ENCODE measurements at places on chromosomes 12 and 14.
A peak's percentile ranks its signal among the peaks of the same experiment; 100 is the strongest.

- no peak for DNase-seq
These were observed 220.6 kb upstream of the OR4E1 start for GRCh38 chr14:21894003-21894897.

DNA sequence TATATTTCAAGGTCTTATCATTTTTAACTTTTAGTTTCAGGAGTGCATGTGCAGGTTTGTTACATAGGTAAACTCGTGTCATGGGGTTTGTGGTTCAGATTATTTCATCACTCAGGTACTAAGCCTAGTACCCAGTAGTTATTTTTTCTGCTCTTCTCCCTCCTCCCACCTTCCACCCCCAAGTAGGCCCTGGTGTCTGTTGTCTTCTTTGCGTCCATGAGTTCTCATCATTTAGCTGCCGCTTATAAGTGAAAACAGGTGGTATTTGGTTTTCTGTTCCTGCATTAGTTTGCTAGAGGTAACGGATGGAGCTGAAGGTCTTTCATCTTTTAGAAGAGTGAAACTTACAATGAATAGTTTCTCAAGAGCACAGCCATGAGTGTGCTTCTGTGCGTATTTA, 24.4 kb downstream of the PIWIL1 start:
- no peak for DNase-seq

DNA sequence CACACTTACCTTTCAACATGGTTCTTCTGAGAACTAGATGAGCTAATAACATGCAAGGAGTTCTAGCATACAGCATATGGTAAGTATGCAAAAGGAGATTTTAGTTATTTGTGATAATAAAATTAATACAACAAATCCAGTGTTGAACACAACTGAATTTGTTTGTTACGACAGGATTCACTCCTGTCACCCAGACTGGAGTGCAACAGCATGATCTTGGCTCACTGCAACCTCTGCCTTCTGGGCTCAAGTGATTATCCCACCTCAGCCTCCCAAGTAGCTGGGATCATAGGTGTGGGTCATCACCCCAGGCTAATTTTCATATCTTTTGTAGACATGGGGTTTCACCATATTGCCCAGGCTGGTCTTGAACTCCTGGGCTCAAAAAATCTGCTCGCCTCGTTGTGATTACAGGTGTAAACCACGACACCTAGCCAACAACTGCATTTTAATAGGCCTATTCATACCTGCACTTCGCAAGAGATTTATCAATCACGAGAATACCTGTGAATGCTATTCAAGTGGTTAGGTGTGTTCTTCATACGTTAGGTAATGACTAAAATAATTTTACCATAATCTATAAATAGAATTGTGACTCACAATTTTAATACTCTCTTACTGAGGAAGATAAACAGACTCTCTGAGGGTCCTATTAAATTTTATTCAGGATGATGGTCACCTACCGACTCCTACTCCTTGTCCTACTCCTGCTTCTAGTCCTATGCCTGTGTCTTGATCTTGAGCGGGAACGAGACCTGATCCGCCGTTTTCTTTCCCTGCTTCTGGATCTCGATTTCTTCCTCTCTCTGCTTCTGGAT, 10.0 kb downstream of the RSRC2 start:
- no peak for DNase-seq

DNA sequence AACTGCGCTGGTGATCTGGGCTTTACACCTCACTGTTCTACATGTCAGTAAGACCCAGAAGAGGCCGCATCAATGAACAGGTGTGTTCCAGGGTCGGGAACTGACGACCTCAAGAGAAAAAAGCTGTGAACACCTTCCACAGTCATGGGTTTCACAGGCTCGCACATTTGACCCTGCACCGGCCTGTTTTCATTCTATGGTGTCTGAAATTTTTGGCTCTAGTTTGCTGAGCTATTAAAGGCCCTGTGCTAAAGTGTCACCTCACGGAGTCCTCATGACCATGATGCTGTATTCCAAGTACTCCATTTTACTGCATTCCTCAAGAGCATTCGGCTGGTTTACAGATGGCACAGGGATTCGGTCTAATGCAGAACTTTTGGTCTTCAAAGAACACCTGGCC, 78.9 kb downstream of the KDM2B start:
- DNase-seq = no peak

- DNase-seq = no peak
These were observed 47.3 kb downstream of the PTPN11 start for GRCh38 chr12:112466011-112466422.

DNA sequence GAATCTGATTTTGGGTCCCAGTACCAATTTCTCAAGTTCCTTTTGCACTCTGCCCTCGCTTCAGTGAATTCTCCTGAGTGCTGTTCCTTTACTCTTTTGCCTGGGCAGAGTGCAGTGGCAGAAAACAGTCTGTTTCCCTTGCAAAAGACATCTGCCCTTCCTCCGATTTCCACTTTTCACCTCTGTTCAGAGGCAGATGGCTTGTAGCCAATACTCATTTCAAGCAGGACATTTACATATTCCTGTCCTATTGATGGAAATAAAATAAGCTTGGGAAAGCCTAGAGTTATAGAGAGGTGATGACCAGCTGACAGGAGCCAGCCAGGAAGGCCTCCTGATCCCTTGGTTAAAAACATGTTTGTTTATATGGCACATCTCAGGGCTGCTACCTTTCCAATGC, 111.0 kb downstream of the SLC8A3 start:
- DNase-seq = no peak

DNA sequence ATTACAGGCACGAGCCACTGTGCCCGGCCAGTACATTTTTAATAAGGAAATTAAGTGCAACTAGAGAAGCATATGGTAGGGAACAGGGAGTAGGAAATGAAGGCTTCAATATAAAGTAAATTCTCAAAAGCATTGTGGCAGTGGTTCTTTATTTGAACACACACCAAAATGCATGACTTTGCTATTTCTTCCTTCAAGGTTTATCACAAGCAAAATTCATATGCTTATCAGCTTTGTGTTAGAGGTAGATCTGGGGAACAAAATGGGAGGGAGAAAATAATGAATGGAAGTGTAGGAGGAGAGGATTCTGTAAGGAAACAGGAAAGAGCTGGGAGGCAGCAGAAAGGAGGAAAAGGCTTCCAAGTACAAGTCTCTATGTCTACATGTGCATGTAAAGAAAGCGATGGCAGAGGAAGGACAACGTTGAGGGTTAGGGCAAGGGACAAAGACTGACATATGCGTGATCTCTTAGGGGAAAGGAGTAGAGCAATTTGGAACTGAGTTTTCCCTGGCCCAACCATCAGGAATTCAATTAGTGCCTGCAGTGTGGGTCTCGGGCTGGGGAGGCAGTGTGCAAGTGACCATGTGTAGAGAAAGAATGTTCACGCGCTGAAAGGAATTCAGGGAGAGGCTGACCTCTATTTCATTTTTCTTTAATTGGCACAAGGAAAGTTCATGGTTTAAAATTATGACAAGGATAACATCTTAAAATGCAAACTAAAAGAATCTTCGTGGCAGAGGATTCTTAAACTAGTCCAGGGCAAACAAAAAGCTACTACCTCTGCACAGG, 22.9 kb upstream of the RASSF8 start:
- no peak for DNase-seq

DNA sequence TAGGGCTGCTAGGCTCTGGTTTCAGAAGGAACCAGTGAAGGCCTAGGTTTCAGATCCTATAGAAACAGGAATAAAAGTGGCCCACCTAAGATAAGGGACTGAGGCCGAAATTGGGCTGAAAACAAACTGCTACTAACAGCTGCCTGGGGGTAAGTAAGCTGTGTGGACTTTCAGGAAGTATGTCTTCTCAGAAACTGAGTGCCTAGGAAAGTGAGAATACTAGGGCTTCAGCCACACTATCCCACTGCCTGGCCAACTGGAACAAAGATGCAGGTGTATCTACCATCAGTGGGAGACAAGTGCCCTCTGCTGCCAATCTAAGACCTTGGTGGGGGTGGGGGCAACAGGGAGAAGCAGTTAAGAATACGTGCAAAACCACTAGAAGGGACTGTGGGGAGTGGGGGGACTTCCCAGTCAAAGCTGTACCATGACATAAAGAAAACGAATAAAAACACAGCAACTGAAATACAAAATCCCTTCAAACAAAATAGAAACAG, 82.5 kb downstream of the MED13L start:
- DNase-seq = no peak

- no peak for DNase-seq
These were observed 1074.1 kb downstream of the AACS start for GRCh38 chr12:126139355-126139754.

DNA sequence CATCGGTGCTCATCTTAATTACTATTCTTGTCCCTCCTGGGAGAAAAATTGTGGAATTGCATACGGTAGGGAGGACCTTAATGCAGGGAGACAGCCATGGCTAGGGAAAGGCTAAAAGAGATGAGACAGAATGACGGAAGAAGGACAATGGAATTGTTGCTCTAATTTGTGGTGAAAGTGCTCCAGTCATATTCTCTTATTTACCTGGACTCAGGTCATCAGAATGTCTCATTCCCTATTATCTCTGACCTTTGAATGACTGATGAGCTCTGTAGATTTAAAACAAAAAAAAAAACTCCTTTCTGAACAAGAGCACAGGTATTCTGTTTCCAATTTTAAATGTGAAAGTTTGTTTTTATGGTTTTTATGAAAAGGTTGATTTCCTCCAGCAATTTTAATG, 8.6 kb upstream of the EPS8 start:
- no peak for DNase-seq

- DNase-seq = no peak
These were observed 1.1 kb upstream of the NDUFA12 start for GRCh38 chr12:95004610-95005009.

GRCh38 chr14:101567252-101567651, 6.0 kb downstream of the DIO3 start:
- DNase-seq = no peak

- no peak for DNase-seq
These were observed 742.0 kb downstream of the GALC start for GRCh38 chr14:87251011-87251410.

- DNase-seq = no peak
These were observed 31.2 kb downstream of the NUAK1 start for GRCh38 chr12:106107566-106107965.

DNA sequence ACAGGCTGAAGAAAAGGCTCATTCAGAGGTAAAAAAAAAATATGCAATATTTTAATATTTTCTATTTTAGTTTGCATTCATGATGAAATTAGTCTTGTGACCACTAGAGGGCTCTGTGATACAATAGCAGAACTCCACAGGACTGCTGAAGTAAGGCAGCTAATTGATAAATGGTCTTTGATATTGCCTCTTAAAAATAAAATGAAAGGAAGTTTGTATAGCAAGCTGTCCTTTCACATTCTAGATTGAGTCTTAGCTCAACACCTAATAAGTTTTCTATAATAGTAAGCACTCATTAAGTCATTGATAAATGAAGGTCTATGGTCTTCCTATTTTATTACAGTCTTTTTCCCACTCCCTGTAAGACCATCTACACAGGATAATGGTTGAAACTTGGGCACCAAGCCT, 315.7 kb downstream of the NAV3 start:
- no peak for DNase-seq

GRCh38 chr14:67703997-67704396, 2.3 kb downstream of the RDH12 start:
- DNase-seq = no peak

- DNase-seq = no peak
These were observed 26.3 kb upstream of the TC2N start for GRCh38 chr14:91893669-91894068.

DNA sequence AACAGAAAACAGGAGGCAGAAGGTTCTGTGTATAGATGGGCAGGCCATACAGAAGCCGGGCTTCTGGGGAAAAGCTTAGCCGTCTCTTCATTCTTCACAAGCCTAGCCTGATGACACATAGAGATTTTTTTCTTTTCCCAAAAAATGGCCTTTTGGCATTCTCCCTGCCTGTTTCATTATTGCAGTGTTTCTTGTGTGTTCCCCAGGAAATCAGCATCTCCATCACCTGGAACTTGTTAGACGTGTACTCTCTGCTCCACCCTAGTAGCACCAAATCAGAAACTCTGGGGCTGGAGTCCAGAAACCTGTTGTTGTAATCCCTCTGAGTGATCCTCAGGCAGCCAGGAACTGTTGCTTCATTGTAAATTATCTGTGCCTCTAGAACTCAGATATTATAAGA, 388.1 kb downstream of the CCDC91 start:
- peak; percentile 73 for DNase-seq

GRCh38 chr12:89470741-89471509, 53.7 kb downstream of the GALNT4 start:
- no peak for DNase-seq

DNA sequence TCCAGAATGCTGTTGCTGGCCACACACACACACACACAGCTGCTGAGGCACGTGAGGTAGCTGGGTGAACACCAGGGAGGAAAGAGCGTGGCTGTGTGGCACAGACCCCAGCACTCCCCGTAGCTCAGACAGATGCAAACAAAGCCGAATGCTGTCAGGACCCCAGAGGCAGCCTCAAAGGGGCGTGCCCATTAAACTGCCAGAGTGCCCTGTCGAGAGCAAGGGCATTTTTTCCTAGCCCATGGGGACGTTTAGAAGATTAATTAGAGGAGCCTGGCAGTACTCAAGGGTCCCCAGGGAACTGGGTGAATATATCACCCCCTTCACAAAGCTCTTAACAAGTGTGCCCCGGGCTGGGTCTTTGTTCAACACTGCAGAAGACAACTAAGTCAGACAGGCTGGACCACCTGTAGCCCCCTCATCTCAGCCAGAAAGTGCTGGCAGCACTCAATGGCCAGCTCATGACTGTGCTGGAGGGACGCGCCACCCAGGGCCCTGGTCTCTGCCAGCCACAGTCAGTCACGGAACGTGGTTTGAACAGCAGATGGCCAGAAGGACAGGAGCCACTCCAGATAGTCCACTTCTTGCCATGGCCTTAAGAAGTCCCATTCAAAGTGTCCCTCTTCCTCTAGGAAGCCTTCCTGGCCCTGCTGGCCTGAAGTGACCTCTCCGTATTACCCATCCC, 37.5 kb downstream of the TTC7B start:
- DNase-seq = peak; percentile 50

- no peak for DNase-seq
These were observed 153.2 kb downstream of the SMOC1 start for GRCh38 chr14:70032447-70032846.

DNA sequence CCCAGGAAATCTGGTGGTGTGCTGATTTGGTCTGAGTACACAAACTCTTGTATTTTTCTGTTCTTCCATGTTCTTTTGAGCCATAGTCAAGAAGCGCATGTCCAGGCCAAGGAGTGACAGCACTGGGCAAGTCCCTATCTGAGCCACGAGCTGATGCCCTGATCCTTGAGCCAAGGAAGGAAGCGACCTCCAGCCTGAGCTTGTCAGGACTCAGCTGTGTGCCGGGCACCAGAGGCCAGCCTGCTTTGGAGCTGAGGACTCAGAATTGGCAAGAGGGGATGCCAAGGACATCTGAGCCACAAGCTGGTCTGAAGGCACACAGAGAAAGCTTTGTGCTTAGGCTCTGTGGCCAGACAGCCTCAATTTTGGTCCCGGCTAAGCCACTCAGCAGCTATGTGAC, 52.6 kb downstream of the GALNT16 start:
- DNase-seq = no peak

GRCh38 chr14:88852632-88853031, 28.2 kb downstream of the TTC8 start:
- DNase-seq = no peak

- DNase-seq = no peak
These were observed 26.2 kb upstream of the DYNC1H1 start for GRCh38 chr14:101937926-101938767.

All from lower leg skin (tissue), 4 donors.